ENCODE measurements at places on chromosomes 2 and 18. TPM values are rescaled to one million over a fixed set of nuclear protein-coding genes. Genes with fewer than 3 reads are reported as not detected.

Gene CXCR1
- total RNA-seq = 0.09 TPM

Gene DSC3
- total RNA-seq = not detected

Gene THADA
- total RNA-seq = 45.1 TPM

Gene AMMECR1L
- 16.4 TPM for total RNA-seq

Gene UGT1A5
- 2.1 TPM for total RNA-seq
